ENCODE measurements at places on chromosomes 4 and X.

DNA sequence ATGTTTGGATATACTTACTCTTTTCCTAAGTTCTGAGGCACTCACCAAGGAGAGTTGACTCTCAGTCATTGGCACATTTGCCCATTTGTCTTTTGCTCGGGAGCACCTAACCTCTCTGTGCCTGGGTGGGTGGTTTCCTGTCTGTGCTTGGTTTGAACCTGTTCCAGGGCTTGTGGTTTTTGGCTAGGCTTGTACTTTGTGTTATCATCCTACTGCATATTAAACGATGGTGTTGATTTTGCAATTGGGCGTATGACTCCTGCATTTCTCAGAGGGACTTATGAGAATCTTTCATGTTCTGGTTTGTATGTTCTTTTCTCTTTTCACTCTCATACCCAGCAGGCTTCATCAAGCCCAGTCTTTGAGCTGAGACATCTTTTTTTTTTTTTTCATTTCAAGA is 161.7 kb downstream of the BTC start:
- DNase-seq = no peak

GRCh38 chr4:76011700-76012387 is 4.5 kb upstream of the CXCL9 start:
- DNase-seq = peak; percentile 84

DNA sequence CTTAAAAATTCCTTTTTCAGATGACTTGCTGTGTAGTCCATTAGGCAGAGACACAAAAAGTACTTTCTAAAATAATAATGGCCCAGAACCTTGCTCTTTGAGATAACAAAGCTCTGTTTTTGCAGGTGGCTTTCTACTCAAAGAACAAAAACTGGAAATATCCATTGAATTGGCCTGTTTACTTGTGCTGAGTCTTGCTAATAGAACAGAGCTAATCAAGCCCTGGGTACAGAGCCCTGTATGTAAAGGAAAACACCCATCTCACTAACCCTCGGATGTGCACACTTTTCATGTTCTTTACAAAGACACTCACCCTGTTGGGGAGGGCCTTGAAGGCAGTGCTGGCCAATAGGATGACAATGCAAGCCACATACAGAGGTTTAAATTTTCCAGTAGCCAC is 27.0 kb upstream of the LNX1 start:
- no peak for DNase-seq

DNA sequence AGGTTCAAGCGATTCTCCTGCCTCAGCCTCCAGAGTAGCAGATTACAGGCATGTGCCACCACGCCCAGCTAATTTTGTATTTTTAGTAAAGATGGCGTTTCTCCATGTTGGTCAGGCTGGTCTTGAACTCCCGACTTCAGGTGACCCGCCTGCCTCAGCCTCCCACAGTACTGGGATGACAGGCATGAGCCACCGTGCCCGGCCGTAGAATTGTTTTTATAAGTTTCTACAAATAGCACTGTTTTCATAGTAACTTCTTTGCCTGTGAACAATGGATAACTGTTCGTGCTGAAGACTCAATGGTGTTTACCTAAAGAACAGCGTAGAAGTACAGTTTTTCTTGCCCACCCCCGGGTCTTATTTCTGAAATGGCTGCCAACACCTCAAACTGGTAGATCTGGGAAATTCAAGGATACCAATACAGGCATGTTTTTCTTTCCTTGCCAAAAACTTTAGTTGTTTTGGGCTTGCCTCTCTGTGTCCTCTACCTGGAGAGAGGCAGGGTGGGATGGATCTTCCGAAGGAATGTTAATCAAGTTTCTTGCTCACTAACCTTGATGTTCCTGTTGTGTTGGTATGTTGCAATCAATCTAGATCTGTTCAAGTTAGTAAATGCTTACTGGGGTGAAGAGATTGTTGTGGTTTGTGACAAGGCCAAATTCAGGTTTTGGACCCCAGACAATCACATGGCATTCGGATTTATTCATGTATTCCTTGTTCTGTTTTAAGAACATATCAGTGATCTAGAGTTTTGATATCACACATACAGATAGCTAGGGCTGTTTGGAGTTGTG is 2.8 kb upstream of the RUFY3 start:
- DNase-seq = no peak

DNA sequence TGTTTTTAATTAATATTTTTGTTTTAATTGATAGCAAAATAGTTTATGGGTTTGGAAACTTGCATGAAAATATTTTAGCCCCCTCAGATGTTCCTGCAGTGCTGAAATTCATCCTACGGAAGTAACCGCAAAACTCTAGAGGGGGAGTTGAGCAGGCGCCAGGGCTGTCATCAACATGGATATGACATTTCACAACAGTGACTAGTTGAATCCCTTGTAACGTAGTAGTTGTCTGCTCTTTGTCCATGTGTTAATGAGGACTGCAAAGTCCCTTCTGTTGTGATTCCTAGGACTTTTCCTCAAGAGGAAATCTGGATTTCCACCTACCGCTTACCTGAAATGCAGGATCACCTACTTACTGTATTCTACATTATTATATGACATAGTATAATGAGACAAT is 40.4 kb downstream of the MAP7D3 start:
- DNase-seq = no peak
